T-helper 2 cell (primary cell): ENCODE measurements at places on chromosomes 11 and 22.

DNA sequence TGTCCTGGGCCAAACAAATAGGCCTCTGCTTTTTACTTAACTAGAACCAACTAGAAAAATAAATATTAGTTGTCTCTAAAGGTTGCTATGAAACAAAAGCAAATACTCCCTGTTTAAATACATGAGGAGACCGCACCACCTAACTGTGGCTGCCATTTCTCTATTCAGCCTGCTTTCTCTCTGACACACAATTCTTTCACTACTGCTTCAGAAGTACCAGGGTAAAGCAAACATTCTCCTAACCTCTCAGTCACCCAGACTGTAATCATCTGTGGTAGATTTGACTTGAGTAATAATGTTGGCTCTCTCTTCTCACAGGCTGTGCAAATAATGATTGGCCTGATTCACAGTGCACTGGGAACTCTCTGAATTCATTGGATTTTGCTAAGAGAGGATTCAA is 41.0 kb upstream of the MS4A8 start:
- no peak for DNase-seq

- no peak for DNase-seq
Observed at GRCh38 chr11:122189229-122189628, 73.2 kb upstream of the BLID start.

GRCh38 chr11:114076921-114077331 is 17.4 kb downstream of the ZBTB16 start:
- DNase-seq, result no peak

- DNase-seq, result peak; percentile 40
Observed at GRCh38 chr11:62593434-62594044, 2.2 kb upstream of the TUT1 start.

DNA sequence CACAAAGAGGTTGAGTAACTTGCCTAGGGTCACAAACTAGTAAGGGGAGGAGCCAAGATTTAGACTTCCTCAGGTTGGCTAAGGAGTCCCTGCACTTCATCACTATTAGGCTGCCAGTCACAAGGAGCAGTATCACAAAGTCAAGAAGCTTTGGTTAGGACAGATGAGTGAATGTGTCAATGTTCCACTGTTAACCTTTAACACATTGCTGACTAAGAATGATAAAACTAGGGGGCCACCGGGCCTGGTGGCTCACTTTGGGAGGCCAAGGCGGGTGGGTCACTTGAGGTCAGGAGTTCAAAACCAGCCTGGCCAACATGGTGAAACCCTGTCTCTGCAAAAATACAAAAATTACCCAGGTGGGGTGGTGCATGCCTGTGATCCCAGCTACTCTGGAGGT is 32.0 kb downstream of the TMEM123 start:
- DNase-seq, result no peak

- DNase-seq, result no peak
Observed at GRCh38 chr11:1947592-1948237, 583 bp downstream of the MRPL23 start.

DNA sequence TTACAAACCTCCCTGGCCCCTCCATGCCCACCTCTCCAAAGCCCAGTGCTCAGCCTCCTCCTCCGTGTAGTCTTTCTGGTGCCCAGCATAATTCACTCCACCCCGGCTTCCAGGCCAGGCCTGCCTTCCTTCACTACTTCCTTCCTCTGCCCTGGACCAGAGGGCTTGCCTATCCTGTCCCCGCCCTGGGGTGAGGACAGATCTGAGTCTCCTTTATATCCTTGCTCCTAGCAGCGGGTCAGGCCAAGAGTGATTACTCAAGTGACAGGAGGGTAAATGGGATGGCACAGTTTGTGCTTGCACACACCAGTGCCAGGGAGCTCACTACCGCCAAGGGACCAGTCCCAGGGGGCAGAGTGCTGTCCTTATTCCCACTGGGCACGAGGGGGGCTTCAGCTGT is 48.0 kb downstream of the SCUBE1 start:
- DNase-seq, result no peak

- DNase-seq, result no peak
Observed at GRCh38 chr22:32486656-32487390, 12.2 kb downstream of the FBXO7 start.

GRCh38 chr22:29012952-29013351 is 48.7 kb downstream of the C22orf31 start:
- no peak for DNase-seq

GRCh38 chr22:33842421-33843094 is 77.7 kb downstream of the LARGE1 start:
- no peak for DNase-seq

DNA sequence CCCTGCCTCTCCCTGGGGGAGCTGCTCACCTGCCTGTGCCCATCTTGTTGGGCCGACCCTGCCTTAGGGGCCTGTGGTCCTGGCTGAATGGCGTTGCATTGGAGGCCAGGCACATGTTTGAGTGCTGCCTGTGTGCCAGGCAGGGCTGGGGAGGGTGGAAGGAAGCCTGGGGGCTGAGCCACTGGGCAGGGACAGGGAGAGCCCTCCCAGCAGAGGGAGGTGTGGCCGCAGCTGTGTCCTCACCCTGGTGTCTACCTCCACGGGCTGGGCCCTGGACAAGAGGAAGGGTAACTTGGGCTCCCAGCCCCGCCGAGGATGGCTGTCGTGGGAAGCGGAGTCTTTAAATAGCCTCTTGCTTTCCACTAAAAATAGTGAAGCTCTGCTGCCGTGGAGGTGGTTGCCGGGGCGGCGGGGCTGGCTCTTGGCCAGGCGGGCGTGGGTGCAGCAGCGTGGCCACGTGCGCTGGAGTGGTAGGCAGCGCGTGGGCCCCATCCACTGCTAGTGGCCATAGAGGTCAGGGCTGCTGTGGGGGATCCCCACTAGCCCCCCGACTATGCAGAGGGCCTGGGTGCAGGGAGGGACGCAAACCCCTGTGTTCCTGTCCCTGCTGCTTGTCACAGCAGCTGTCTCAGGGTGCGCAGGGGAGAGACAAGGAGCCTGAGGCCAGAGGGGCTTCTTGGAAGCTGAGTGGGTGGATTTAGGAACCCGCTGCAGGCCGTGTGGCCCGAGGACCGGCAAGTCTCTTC is 6.2 kb downstream of the ZDHHC8 start:
- no peak for DNase-seq

GRCh38 chr22:41565403-41566054 is 4.7 kb downstream of the CSDC2 start:
- peak; percentile 41 for DNase-seq

GRCh38 chr22:19766511-19767426 is 6.2 kb downstream of the TBX1 start:
- peak; percentile 32 for DNase-seq

DNA sequence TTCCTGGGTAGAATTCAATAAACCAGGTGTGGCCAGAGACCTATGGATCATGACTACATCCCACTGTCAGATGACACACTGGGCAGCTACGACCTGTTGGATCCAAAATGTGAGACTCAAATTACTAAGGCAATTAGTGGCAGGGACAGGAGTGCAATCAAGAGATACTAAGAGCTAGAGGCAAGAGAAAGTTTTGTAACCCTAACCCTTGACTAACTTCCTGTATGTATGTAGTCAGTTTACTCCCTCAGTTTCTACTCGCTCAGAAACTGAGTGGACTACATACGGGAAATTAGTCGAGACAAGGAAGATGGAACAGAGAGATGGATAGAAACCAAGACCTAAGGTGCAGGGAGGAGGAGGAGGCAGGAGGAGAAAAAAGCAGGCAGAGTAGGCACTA is 2.7 kb downstream of the CYB5R2 start:
- no peak for DNase-seq

DNA sequence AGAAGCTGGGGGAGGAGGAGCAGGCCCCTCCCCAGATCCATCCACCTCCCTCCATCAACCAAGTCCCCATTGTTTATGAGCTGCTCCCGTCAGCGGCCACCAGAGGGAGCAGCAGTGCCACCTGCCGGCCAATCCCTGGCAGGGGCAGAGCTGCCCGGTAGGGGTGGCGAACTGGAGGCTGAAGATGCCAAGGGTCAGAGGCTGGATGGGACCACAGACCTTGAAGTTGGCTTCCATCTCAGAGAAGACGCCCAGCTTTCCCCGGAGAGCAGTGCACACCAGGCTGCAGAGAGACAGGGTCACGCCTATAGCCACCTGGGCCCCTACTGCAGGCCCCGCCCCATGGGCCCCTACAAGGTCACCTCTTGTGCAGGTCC is 3.6 kb downstream of the FIBP start:
- peak; percentile 75 for DNase-seq

- DNase-seq, result no peak
Observed at GRCh38 chr11:18785411-18785810, 6.2 kb downstream of the PTPN5 start.

DNA sequence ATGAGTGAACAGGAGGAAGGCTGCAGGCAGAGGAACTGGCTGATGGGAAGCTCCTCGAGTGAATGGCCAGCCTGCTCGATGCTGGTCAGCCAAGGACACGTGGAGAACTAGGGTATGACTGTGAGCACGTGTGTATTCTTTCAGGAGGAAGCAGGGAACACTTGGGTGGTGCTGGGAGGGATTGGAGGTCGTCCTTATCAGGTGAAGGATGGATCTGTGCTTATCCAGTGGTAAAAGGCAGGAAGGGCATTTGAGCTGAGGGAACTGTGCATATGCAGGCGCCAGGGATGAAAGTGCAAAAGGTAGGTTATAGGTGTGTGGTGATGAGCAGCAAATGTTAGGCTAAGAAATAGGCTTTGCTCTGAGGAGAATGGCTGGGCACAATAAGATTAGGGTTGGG is 9.7 kb upstream of the SLCO2B1 start:
- DNase-seq, result no peak
